T1000 (cell line): ENCODE measurements at places on chromosomes 2 and 18.

GRCh38 chr2:58540681-58541080, 299.6 kb upstream of the FANCL start:
- DNase-seq = no peak

- no peak for DNase-seq
These were observed 1.2 kb upstream of the HES6 start for GRCh38 chr2:238240757-238241711.

DNA sequence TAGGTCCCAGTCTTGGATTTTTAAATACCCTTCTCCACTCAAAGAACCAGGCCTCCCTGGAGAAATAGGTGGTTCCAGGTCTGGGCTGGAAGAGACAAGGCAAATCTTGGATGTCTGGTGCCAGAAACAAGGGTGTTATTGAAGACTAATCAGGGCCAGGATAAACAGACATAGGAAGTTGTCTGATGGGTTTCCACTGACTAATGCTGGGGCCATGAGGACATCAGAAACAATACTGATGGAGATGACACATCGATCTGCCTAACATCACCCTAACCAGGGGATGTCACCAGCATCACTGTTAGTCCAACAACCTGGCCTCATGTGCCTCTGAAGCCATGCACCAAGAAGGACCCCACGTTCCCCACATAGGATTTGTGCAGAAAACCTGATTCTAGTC, 42.5 kb upstream of the GLI2 start:
- no peak for DNase-seq

DNA sequence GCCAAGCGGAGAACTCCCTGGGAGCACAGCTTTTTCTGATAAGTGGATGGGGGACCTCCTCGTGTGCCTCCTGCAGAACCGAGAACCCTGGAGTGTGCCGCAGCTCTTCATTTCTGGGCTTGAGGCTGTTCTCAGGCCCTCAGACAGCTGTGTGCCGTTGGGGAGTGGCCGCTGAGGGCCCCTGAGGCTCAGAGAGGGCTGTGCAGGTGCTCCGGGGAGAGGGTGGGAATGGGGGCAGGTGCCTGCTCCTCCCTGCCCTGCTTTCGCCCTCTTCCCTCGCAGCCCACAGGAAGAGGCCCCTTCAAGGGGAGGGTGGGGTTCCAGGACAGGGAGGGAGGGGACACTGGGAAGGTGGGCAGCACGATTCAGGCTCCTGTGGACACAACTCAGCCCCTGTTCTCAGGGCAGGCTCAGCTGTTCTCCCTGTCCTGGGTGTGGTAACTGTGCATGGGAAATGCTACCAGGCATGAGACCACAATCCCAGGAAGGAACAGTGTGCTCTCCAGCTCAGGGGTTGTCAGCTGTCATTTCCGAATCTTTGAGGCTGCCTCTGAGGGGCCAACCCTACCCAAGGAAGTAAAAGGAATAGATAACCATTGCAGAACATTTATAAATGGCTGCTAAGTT, 11.3 kb downstream of the LCT start:
- DNase-seq = no peak

- DNase-seq = no peak
These were observed 42.8 kb upstream of the INHBB start for GRCh38 chr2:120303177-120303576.

GRCh38 chr2:75608684-75609333, 37.8 kb upstream of the MRPL19 start:
- DNase-seq = peak; percentile 44

DNA sequence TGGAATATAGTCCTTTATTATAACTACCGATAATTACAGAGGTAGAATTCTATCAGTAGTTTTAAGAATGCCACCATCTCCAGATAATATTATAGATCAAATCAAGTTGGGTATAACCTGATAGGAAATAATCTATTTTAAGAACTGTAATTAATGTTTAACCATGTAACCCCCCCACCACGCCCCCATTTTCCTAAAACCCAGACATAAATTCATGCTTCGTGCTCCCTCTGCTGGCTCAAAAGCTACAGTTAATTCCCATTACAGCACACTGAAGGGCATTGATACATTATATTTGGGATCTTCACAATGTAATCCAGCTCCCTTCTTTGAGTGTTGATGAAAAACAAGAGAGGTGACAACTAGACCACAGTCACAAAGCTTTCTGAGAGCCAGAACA, 228.0 kb upstream of the SMAD7 start:
- DNase-seq = no peak

DNA sequence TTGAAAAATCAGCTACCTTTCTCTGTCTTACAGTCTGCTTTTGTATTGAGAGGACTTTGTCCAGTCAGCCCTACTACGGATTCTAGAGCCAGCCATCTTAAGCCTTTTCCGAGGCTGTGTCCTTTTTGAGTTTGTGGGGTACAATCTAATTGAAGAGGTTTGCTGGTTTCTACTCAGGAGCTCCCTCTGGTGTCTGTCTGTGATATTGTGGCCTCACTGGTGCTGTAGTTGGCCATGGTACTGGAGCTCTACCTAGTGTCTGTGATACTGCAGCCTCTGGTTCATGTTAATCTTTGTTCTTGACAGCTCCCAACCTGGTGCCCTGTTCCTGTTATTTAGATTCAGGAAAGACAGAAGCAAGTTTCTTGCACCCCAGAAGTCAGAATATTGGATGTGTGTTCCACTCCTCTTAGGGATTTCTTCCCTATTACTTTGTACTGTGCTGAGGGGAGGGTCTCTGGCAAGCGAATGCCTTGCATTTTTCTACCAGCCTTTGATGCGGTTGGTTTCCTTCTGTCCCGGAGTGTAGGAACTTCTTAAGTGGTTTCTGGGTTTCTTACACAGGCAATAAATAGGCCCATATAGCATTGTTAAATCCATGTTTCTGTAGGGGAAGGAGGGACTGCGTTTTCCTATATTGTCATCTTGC, 78.5 kb downstream of the ACSL3 start:
- peak; percentile 61 for DNase-seq

DNA sequence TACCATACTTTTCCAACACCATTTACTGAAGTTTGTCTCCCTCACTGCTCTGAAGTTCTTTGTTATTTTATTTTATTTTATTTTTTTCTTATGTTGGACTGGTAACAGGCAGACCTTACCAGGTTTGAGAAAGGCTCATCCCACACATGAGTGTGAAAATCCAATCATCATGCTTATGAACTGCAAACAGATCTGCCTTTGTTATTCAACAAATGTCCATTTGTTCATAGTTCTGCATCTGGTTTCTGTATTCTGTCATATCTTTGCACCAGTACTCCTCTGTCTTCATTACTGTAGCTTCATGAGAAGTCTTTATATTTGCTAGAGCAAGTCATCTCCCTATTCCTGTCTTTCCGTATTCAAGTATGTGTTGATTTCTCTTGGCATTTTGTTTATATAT, 5.3 kb downstream of the RNU2-63P start:
- no peak for DNase-seq

GRCh38 chr2:37671816-37672103, 318 bp upstream of the CDC42EP3 start:
- DNase-seq = no peak

GRCh38 chr2:62817995-62818713, 112.6 kb downstream of the EHBP1 start:
- no peak for DNase-seq

DNA sequence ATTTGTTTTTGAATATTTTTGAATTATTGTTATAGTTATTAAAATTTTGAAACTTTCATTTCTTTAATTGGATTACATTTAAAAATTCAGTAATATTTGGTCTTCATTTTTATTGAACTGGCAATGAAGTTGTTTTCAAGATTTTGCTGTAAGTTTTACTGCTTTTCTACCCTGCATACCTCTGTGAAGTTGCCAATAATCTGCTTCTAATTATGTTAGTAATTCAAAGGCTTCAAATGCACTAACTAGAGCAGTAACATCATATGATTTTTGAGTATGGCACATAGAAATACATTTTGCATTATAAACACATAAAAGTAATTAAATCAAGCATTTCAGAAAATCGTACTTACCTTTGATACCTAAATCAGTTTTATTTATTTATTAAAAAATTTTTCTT, 40.3 kb upstream of the FAM171B start:
- DNase-seq = no peak

DNA sequence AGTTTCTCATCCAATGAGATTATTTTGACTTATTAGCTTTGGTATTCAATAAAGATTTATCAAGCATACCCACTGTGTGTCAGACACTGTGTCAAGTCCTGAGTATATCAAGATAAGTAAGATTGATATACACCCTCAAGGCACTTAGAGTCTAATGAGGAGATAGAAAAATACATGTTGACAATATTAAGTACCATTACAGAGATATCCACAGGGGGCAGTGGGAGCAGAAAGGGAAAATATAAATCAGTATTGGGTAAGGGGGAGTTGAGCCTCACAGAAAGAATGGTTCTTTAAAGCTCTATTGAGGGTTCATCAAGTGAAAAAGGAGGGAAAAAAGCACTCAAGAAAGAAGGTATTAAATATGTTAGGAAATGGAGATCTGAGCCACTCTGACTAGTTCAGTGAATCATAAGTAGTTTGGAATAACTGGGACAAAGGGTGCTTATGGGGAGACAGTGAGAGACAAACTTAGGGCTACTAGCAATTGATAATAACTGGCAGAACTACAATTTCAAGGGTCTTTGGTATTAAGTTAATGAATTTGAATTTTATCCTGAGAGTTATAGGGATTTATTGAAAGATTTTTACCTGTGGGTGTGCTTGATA, 45.5 kb upstream of the SLC8A1 start:
- DNase-seq = no peak

GRCh38 chr2:234494361-234495250, 2.3 kb downstream of the ARL4C start:
- no peak for DNase-seq

DNA sequence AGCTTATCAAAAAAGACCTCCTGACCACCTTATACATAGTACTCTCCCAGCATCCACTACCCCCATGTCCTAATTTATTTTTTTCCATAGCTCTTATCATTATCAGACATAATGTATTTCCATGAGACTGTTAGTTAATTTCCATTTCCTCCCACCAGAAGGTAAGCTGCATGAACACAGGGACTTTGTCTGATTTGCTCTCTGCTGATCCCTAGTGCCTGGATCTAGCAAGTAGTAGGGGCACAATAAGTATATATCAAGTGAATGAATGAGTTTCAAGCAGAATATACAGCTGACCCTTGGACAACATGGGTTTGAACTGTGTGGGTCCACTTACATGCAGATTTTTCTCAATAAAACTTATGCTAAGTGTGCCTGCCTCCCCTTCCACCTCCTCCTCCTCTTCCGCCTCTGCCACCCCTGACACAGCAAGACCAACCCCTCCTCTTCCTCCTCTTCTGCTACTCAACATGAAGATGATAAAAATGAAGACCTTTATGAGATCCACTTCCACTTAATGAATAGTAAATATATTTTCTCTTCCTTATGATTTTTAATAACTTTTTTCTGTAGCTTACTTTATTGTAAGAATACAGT, 53.8 kb downstream of the CTAGE1 start:
- no peak for DNase-seq

DNA sequence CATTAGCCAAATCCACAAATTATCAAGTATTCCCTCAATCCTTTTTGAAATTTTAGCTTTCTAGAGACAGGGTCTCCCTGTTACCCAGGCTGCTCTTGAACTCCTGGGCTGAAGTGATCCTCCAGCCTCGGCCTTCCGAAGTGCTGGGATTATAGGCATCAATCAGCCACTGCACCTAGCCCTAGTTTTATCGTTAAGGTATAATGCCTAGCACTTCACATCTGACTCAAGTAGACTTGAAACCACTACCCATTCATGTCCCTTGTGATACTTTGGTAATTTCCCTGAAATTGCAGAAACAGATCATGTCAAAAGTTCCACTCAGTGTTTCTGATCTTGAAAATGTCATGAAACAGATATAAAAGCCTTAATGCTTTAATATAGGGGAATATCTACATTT, 26.3 kb downstream of the MEX3C start:
- DNase-seq = no peak

DNA sequence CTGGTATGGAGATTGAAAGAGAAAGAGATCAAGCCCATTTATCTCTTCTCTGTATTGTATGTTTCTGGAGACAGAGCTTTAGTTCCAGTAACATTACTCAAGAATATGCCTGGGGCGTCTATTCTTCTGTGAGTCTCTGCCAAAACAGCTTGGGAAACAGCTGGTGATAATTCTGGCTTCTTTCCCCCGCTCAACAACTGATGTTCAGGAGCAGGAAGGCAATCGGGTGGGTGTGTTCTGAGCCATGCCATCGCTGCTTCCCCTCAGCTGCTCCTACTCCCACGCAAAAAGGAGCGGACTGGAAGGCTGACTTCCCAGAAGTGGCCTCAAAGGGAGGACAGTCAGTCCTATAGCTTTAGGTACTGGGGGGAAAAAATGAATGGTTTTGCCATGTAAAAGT, 695.1 kb downstream of the PLCL1 start:
- no peak for DNase-seq

DNA sequence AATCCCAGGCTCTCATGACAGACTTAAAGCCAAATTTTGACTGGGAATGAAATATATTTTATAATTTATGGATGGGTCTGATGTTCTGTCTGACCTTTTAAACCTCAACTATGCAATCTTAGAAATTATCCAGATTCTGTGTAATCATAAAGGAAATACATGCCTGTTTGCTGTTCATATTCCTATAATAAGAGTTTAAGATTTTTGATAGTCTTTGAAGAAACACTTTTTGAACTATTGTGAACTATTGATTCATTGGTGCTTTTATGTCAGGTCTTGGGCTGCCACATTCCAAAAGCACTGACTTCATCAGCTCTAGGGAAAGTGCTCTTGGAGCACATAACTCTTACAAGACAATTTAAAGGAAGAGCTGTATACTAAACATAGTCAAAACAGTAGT, 64.2 kb downstream of the CCDC150 start:
- DNase-seq = no peak

GRCh38 chr2:60867007-60867406, 14.4 kb upstream of the REL start:
- DNase-seq = no peak

GRCh38 chr18:26628017-26628416, 79.7 kb upstream of the KCTD1 start:
- no peak for DNase-seq

DNA sequence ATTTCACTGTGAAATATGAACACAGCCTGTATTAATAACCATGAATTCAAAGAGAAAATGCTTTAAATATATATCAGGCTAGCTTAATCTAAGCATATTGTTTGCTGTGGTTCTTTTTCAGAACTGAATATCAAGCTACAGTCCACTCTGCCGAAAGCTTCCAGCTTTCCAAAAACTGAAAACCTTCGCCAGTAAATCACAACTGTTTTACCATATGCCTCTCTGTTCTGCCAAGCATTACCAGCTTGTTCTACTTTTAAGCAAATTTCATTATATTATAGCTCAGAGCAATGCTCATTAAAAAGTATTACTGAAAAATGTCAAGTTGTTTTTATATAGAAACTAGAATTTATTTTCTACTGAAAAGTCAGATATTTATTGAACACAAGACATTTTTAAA, 277.4 kb downstream of the NRXN1 start:
- DNase-seq = no peak

DNA sequence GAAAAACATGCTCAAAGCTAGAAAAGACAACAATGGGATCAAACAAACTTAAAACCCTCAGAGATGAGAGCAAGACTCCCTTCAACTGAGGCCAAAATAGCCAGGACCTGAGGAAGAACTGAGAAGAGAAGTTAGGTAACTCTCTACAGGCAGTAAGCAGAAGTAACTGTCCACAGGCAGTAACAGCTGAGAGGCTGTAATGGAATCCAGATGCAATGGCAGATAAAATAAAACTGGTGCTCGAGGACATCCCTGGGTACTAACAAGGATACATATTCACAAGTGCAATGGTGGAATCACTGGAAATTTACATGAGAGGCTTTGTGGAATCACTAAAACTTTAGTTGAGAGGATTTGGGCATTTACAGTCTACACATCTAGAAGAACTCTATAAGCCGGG, 30.4 kb upstream of the C2orf66 start:
- no peak for DNase-seq
